Right atrium auricular region (tissue), 2 donors: ENCODE measurements at places on chromosomes 12 and 14. TPM values are rescaled to one million over a fixed set of nuclear protein-coding genes. Genes with fewer than 3 reads are reported as not detected.

PPM1A gene
- total RNA-seq = 37.0 TPM

CCDC196 gene
- total RNA-seq = not detected

GPX2 gene
- total RNA-seq = not detected

MGST1 gene
- 173 TPM for total RNA-seq

CCDC175 gene
- total RNA-seq = not detected

SYT1 gene
- 0.16 TPM for total RNA-seq

POLR3B gene
- total RNA-seq = 6.0 TPM

TMEM132D gene
- total RNA-seq = not detected

NKX2-1 gene
- not detected for total RNA-seq

ANAPC5 gene
- 54.6 TPM for total RNA-seq
